ENCODE measurements at places on chromosomes 2 and 18.

DNA sequence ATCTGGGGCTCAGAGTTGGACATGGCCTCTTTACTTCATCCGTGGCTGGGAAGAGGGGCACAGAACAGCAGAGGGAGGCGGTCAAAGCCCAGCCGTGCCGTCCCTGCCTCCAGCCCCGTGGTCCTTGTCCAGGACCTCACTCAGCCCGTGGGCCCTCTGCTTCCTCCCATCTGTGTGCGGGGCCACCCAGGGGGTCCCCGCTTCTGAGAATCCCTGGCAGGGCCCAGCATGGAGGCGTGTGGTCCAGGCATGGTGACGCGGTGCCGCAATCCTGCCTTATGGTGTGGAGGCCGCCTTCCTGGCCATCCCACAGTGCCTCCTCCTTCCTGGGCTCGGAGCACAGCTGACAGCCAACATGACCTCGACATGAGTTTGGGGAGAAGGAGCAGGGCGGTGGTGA lies 232.6 kb downstream of the FAM210A start:
- DNase-seq, result no peak

- no peak for DNase-seq
Observed at GRCh38 chr2:225994748-225995405, 595.4 kb downstream of the NYAP2 start.

DNA sequence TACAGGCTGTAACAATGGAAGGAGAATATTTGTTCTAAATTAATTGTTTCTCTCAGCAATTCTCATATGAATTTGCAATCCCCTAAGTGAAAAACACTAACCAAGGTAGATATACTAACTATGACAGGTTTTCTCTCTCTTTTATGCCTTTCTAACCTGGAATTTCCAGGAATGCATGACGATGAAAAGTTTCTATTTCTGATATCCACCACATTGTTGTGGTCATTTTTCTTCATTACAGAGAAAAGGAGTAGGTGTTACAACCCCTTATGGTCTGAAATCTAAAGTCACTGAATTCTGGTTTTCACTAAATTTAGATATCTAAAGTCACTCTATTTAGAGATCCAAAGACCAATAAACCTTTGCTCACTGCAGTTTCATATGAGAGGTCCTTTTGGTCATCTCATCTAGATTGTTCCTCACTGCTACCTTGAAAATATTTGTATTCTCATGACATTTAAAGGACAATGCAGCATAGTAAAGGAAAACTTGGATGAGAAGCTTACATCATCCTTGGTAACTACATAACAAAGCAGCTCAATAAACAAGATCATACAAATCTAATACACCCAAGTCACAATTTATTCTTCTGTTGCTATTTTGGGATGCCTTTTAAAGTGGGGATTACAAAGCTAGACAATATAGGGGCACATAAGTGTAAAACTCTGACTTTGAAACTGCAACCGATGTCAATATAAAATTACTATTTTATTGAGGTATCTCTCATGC lies 85.8 kb downstream of the TCF4 start:
- no peak for DNase-seq

- DNase-seq, result no peak
Observed at GRCh38 chr2:104870100-104870975, 16.4 kb downstream of the POU3F3 start.

GRCh38 chr2:122478117-122478516 lies 722.7 kb downstream of the TSN start:
- DNase-seq, result no peak

Measured in activated CD8-positive, alpha-beta memory T cell treated with anti-CD3 and anti-CD28 coated beads for 4 hours (primary cell).